A549 treated with DMSO at 1 μM for 4 hours (cell line): ENCODE measurements at places on chromosomes 12 and 14. TPM values are rescaled to one million over a fixed set of nuclear protein-coding genes. Genes with fewer than 3 reads are reported as not detected.

SAMD4A gene
- 7.5 to 8.4 TPM (median 7.9 TPM) in 5 replicates for total RNA-seq

IPO4 gene
- total RNA-seq, result 79.6 to 102 TPM (median 88.2 TPM) in 5 replicates

LRFN5 gene
- not detected in 5 replicates for total RNA-seq

MYBPC1 gene
- 0.02 TPM in 1 of 5 replicates, not detected in the others for total RNA-seq

FOXM1 gene
- total RNA-seq, result 87.0 to 106 TPM (median 99.3 TPM) in 5 replicates

HOXC13 gene
- 5.4 to 10.5 TPM (median 9.0 TPM) in 5 replicates for total RNA-seq
